ENCODE measurements at places on chromosomes 1 and 21.

- DNase-seq: no peak
Measured at GRCh38 chr1:46679789-46680573, 8.3 kb downstream of the TEX38 start.

DNA sequence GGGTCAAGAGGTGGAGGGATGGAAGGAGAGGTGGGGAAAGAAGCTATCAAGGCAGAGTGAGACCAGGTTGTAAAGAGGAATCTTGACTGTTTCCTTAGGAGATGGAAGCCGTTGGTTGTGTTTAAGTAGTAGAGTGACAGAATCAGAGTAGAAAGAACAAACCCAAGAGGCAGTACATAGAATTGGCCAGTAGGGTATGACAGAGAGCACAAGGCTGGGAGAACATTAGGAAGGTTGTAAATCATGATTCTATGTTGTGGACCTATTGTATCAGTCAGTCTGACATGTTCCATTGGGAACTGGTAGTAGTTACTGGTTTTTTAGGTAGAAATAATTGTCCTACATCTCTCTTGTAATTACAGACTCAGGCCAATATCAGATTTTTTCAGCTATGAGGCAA, 486.9 kb upstream of the USP24 start:
- no peak for DNase-seq

GRCh38 chr1:44113095-44113609, 5.5 kb upstream of the KLF17 start:
- no peak for DNase-seq

DNA sequence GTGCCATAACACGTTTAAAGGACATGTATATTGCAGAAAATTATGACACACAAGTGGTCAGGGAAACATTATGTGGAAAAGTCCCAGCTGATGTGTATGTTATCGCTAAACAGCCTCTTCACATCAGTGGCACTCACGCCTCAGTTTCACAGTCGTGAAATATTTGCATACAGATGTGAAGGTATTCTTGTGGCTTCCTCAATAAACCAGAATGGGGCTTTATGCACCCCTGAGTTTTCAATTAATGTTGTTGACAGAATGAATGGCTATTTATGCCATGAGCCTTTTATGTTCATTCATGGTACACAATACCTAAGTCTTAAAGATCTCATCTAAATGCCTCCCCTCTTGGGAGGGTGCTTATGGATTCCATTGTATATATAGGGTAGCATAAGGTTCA, 202.1 kb upstream of the ADGRL2 start:
- DNase-seq: no peak

GRCh38 chr1:86190873-86191272, 34.3 kb upstream of the COL24A1 start:
- no peak for DNase-seq

DNA sequence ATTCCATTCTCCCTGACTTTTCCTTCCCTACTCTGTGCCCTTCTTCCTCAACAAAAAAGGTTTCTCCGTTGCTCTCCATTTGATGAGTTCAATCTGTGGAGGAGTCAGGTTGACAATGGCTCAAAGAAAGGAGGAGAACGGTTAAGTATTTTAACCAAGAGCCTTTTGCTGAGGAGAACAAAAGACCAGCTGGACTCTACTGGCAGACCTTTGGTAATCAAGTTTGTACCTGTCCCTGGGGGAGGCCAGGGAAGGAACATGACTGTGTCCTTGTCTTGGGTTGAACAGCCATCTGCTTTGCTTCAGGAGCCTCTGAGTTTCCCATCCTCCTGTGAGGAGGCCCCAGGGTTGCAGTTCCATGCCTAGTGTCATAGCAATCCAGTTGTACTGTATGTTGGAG, 29.9 kb downstream of the TTF2 start:
- DNase-seq: no peak

DNA sequence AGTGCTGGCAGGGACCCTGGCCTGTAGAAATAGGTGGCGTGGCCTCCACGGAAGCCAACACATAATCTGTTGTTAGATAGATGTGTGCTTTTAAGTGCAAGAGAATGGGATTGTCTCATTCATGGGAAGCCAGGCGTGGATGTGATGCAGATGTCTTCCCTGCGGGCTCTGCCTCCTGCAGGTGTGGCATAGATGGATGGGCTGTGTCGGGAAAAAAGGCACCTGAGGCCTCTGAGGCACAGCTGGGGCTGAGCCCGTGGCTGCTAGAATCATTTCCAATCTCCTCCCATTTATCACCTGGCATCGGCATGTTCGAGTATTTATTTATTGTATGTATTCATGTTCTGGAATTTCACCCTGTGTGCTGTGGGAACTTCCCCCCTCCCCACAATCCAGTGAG, 353.4 kb upstream of the AJAP1 start:
- DNase-seq: no peak
